ENCODE measurements at places on chromosomes 2 and 18.

DNA sequence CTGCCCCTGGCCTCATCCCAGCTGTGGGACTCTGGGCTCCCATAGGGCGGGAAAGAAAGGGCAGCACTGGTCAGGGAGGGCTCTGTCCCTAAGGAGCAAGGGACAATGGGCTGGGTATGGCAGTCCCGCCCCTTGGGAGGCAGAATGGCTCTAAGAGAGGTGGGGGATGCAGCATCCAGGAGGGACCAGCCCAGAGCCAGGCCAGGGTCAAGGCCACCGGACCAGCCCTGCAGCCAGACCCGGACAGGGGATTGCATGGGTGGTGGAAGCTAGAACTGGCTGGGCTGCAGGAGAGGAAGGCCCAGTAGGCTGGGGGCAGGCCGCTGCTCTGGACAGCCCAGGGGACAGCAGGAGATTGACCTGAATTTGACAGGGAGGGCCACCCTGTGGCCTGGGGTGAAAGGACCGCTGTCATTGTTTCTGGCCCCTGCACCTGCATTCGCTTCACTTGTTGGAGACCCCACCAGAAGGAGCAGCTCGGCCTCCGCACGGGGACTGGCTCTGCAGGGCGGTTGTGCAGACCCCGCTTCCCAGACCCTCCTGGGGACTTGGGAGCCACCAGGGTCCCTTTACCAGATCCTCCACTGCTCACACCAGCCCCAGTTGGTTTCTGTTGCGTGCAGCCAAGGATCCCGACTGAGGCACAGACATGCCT is 14.6 kb downstream of the RAMP1 start:
- DNase-seq = no peak

GRCh38 chr2:46469116-46469515 is 10.2 kb upstream of the TMEM247 start:
- no peak for DNase-seq

- peak; percentile 80 for DNase-seq
Observed at GRCh38 chr2:85811180-85812093, 57.6 kb downstream of the ATOH8 start.

GRCh38 chr18:47264308-47264700 is 12.8 kb upstream of the SKOR2 start:
- no peak for DNase-seq

- DNase-seq = no peak
Observed at GRCh38 chr2:25250331-25251070, 82.1 kb upstream of the POMC start.

DNA sequence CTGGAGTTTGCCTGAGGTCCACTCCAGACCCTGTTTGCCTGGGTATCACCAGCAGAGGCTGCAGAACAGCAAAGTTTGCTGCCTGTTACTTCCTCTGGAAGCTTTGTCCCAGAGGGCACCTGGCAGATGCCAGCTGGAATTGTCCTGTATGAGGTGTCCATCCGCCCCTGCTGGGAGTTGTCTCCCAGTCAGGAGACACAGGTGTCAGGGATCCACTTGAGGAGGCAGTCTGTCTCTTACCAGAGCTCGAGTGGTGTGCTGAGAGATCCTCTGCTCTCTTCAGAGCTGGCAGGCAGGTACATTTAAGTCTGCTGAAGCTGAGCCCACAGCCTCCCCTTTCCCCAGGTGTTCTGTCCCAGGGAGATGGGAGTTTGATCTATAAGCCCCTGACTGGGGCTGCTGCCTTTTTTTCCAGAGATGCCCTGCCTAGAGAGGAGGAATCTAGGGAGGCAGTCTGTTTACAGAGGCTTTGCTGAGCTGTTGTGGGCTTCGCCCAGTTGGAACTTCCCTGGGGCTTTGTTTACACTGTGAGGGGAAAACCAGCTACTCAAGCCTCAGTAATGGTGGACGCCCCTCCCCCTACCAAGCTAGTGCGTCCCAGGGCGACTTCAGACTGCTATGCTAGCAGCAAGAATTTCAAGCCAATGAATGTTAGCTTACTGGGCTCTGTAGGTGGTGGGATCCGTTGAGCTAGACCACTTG is 34.7 kb downstream of the TFPI start:
- no peak for DNase-seq

GRCh38 chr2:98580656-98581284 is 27.5 kb downstream of the COA5 start:
- DNase-seq = no peak

GRCh38 chr2:7816233-7816632 is 865.6 kb upstream of the ID2 start:
- no peak for DNase-seq

DNA sequence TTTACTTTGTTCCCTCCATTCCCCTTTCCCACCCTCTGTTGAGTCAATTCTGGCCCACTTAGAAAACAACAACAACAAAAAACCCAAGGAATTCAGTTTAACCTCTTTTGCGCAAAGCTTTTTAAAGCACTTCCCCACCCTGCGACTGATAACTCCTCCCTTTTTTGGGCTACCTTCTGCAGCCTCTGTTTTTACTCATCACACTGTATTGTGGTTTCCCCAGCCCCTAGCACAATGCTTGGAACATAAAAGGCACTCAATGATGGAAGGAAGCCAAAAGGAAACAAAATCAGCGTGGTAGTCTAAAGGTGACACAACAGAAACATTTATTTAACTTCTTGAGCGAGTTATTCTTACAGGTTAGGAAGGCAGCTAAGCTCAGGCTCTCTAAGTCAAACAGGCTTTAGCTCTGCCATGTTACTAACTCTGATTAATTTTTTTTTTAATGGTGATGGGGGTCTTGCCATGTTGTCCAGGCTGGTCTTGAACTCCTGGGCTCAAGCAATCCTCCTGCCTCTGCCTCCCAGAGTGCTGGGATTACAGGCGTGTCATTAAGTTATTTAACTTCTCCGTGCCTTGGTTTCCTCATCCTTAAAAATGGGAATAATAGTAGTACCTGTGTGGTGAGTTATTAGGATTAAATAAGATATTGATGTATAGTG is 1.3 kb downstream of the CEP68 start:
- no peak for DNase-seq

GRCh38 chr2:97885841-97886240 is 109.9 kb downstream of the TMEM131 start:
- DNase-seq = no peak

DNA sequence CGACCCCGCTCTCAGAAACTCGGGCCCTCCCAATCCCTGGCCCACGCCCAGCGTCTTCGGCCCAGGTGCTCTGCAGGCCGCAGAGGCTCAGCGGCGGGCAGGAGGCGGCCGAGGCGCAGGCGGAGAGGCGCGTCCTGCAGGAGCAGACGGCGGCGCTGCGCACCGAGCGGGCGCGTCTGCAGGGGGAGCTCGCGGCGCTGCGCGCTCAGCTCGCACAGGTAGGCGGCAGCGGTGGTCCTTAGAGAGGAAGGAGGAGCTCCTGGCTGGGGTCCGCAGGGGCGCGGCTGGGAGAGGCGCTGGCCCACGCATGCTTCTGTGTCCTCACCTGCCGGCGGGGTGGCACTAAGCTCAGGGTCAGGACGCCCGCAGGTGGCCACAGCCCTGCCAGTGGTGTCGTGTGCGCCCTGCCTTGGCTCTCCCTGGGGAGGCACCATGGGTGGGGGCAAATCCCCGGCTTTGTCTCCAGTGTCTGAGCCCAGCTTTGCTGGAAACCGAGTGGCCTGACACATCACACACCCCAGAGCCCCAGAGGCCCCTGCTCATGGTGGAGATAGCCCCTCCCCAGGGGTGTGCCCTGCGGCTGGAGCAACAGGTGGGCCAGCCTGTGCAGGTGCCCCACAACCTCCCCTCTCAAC is 14.9 kb upstream of the SNED1 start:
- DNase-seq = peak; percentile 58

- no peak for DNase-seq
Observed at GRCh38 chr18:8786483-8787370, 81.4 kb downstream of the MTCL1 start.

Measured in suprapubic skin (tissue), 4 donors.